ENCODE measurements at places on chromosomes 3 and 15.

DNA sequence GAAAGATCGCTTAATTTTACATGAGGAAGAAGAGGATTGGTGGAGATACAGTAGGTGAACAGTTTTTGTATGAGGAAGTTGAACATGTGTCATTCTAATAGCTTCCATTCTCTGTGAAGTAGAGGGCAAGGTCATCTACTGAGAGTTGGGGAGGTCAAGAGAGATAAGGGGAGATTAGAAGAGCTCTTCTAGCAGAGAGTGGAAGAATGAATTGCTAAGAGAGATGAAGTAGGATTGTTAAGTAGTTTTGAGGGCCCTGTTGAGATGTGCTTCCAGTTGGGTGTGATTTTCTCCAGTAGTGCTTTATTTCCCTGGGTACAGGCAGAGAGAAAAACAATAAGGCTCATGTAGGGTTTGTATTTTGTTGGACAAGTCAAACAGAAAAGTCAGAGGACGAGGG lies 5.2 kb downstream of the OPA1 start:
- DNase-seq, result no peak

GRCh38 chr3:171001957-171002694 lies 24.4 kb downstream of the SLC2A2 start:
- no peak for DNase-seq

- DNase-seq, result no peak
Observed at GRCh38 chr3:12195231-12195630, 36.5 kb upstream of the TIMP4 start.

DNA sequence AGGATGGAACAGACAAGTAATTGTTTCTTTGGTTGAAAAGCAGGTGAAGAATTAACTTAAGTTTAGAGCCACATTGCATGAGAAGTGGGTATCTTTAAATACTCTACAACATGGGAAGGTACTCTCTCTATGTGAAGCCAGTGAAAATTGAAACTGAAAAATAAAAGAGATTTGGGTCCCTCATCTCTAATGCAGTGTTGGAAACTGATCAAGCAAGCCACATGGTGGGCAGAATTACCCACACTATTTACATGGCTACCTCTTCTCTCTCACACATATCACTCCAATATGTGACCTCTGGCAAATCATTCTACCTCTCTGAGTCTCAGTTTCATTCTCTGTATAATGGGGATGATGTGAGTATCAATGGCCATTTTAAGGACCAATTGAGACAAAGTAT lies 339.0 kb downstream of the IL5RA start:
- no peak for DNase-seq

DNA sequence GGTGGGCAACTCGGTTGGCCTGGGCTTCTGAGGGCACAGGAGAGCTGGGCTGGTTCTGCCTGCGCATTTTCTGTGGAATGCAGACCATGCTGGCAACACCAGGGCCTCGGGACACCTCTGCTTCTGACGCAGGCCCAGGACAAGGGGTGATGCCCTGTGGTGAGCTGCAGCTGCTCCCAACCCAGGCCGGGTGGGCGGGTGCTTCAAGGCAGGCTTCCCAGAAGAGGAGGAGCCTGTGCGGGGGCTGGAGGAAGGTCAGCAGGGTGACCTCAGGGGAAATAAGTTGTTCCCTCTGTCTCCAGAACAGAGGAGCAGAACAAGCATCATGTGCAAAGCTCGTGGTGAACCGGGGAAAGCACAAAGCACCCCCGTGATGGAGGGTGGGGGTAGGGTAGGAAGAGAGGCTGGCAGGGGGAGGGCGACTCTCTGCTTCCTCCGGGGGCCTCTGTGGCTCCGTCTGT lies 11.0 kb upstream of the PLXNA1 start:
- DNase-seq, result no peak

DNA sequence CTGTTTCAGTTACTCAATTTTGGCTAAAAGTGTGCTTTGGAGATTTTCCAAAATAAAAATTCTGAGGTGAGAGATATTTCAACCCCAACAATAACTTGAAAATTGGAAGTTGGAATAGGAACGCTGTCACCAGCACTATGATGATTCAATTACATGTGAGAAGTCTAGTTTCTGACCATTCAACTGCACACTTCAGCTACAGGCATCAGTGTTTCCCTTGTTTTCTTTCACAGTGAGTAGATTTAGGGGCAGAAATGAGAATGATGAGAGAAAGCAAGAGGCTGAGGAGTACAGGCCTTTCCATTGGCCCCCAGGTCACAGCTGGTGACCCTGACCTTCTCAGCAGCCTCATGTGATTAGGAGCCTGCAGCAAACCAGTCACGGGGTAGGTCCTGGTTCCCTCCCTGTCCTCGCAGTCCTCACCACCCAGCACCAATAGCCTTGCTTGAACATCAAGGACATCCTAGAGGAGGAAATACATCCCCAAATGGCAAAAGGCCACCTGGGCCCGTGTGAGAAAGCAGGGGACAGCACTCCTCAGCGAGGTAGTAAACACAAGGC lies 10.0 kb upstream of the FILIP1L start:
- DNase-seq, result no peak

DNA sequence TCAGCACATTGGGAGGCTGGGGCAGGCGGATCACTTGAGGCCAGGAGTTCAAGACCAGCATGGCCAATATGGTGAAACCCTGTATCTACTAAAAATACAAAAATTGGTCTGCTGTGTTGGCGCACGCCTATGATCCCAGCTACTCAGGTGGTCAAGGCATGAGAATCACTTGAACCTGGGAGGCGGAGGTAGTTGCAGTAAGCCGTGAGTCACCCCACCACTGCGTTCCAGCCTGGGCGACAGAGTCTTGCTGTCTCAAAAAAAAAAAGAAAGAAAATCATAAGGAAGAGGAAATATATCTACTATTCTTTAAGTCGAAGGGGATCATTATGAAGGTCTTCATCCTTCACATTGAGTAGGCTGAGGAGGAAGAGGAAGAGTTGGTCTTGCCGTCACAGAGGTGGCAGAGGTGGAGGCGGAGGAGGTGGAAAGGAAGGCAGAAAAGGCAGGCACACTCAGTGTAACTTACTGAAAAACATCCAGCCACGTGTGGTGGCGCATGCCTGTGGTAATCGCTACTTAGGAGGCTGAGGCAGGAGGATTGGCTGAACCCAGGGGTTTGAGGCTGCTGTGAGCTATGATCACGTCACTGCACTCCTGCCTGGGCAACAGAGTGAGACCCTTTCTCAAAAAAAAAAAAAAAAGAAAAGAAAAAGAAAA lies 14.2 kb downstream of the CSK start:
- no peak for DNase-seq

GRCh38 chr3:152945556-152945955 lies 110.6 kb downstream of the P2RY1 start:
- no peak for DNase-seq

GRCh38 chr3:26704736-26705135 lies 82.2 kb downstream of the LRRC3B start:
- no peak for DNase-seq

- no peak for DNase-seq
Observed at GRCh38 chr3:175111036-175111435, 251.9 kb downstream of the NAALADL2 start.

DNA sequence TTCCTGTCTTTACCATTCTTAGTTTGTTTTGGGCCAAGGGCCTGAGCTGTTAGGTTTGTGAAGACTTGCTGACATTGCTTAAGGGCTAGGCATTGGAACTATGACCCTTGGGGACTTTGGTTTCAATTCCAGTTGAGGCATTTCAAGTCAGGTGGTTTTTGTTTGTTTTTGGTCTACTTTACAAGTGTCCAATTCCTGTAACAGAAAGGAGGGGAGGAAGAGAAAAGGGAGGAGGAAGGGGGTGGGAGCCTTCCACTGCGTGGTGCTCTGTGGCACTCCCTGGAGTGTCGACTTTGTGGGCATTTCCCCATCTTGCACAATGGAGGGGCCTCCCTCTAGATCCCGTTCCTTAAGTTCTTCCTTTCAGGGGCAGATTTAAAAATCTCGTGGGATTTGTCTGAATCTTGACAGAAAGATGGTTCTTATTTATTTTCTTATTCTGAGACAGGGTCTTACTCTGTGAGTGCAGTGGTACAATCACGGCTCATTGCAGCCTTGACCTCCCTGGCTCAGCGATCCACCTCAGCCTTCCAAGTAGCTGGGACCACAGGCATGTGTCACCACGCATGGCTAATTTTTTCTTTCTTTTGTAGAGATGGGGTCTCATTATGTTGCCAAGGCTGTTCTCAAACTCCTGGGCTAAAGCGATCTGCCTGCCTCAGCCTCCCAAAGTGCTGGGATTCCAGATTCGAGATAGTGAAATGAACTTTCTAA lies 59.5 kb upstream of the RYK start:
- DNase-seq, result no peak
